ENCODE measurements at places on chromosomes 7 and 10.

DNA sequence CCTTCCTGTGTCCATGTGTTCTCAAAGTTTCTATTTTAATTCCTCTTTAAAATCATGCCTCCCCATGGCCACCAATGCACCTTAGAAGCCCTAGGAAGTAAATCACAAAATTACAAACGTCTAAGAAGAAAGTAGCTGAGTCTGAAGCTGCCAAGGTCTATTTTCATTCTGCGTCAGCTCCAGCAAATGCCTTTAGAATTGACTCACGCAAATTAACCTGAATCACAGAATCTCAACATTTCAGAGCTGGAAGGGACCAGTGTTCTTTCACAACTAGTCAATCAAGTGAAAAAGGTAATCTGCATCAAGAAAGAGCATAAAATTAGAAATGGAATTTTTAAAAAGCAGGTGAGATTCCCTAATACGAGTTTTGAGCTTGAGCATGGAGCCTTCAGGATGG lies 1017.6 kb downstream of the SORCS3 start:
- no peak for DNase-seq

DNA sequence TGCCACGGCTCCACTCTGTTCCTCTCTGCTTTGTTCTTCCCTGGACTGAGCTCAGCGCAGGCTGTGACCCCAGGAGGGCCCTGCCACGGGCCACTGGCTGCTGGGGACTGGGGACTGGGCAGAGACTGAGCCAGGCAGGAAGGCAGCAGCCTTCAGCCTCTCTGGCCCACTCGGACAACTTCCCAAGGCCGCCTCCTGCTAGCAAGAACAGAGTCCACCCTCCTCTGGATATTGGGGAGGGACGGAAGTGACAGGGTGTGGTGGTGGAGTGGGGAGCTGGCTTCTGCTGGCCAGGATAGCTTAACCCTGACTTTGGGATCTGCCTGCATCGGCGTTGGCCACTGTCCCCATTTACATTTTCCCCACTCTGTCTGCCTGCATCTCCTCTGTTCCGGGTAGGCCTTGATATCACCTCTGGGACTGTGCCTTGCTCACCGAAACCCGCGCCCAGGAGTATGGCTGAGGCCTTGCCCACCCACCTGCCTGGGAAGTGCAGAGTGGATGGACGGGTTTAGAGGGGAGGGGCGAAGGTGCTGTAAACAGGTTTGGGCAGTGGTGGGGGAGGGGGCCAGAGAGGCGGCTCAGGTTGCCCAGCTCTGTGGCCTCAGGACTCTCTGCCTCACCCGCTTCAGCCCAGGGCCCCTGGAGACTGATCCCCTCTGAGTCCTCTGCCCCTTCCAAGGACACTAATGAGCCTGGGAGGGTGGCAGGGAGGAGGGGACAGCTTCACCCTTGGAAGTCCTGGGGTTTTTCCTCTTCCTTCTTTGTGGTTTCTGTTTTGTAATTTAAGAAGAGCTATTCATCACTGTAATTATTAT lies 1.2 kb downstream of the CLDN4 start:
- no peak for DNase-seq

DNA sequence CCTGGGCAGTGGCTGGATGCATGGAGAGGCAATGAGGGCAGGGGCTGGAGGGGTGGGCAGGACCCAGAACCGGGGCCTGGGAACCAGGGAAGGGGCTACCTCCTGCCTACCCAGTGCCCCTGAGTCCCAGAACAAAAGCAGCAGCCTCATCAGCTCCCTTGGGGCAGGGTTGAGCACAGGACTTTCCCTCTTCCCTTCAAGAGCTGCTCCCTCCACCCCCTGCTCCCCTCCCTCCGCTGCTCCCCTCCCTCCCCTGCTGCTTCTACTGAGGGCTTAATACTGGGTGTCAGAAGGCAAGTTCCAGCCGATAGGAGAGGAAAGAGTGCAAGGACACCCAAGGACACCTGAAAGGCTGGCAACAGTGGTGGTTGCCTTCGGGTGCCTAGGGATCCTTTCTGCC lies 28.2 kb upstream of the INMT start:
- DNase-seq: no peak

GRCh38 chr7:22551768-22552513 lies 52.0 kb upstream of the STEAP1B start:
- no peak for DNase-seq

GRCh38 chr10:11207560-11207844 lies 189.8 kb downstream of the CELF2 start:
- DNase-seq: no peak

- DNase-seq: no peak
Observed at GRCh38 chr7:123341102-123341501, 141.3 kb upstream of the SLC13A1 start.

DNA sequence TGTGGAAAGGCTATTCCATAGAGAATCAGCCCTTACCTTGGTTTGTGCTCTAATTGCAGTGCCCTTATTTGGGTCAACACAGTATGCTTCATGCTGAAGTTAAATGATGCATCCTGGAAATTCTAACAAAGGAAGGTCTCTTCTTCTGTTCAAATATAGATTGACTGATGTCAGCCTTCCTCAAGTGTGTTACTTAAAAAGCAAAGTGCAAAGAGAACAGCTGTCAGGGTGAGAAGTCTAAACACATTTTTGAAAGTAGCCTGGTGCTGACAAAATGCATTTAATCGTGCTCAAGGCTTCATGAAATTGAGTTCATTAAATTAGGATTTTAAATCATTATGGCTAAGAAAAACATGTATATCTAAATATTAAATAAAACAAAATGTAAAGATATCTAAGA lies 19.5 kb downstream of the AGR2 start:
- DNase-seq: no peak
